ENCODE measurements at places on chromosomes 7 and 10.

GRCh38 chr10:131077031-131077430 is 234.5 kb downstream of the TCERG1L start:
- H3K27me3 ChIP-seq: no peaks in the 10 kb centered on the region
- no peak for DNase-seq
- H3K36me3 ChIP-seq: no peaks in the 10 kb centered on the region
- H3K27ac ChIP-seq: no peak overlapping the region

GRCh38 chr10:98587156-98587837 is 140.6 kb upstream of the HPS1 start:
- DNase-seq: no peak
- H3K27me3 ChIP-seq: no peaks in the 10 kb centered on the region
- H3K4me3 ChIP-seq: no peak overlapping the region
- H3K4me1 ChIP-seq: no peaks in the 10 kb centered on the region

- DNase-seq: no peak
- no peaks in the 10 kb centered on the region for H3K36me3 ChIP-seq
- no peak overlapping the region for H3K27ac ChIP-seq
- no peaks in the 10 kb centered on the region for H3K4me1 ChIP-seq
Observed at GRCh38 chr10:29344073-29344820, 55.4 kb downstream of the LYZL1 start.

- H3K4me3 ChIP-seq: no peak overlapping the region
- DNase-seq: no peak
- H3K27me3 ChIP-seq: peaks cover 21% of the 10 kb centered on the region
- no peak overlapping the region for H3K27ac ChIP-seq
- H3K36me3 ChIP-seq: no peaks in the 10 kb centered on the region
Observed at GRCh38 chr7:15692501-15693020, 6.1 kb upstream of the MEOX2 start.

All from spleen (tissue), 13 donors.